ENCODE measurements at places on chromosomes 6 and 20. TPM values are rescaled to one million over a fixed set of nuclear protein-coding genes. Genes with fewer than 3 reads are reported as not detected.
A peak's percentile ranks its signal among the peaks of the same experiment; 100 is the strongest.

DNA sequence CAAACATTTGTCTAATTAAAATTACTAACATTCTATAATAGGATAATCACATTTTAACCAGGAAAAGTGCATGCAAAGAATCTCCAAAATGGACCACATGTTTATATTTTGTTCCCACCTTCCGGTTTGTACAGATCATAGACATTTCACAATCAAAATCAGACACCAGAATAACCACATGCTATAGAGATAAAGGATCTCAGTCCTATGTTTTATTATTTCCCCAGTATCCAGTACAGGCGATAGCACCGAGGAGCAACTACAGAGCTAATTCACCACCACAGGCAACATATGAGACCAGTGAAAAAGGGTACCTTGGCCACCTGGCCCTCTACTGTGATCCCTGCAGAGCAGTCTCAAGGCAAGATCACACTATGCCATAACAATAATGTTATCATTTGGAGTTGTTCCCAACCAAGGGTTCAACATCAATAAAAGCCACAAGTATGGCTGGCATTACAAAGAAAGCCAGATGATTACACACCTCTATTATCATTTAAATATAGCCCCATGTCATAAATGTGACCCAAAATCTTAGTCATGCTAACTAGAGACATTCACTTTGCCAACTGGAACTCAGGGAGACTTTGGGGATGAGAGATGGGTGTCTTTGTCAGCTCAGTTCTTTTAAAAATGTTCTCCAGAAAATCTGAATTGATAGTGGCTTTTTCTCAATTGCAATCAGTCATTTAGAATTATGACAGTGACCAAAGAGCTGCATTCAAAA lies 46.7 kb downstream of the RALGAPA2 start:
- no peaks in the 10 kb centered on the region for H3K4me1 ChIP-seq
- no peak overlapping the region for H3K27ac ChIP-seq
- H3K27me3 ChIP-seq, result no peaks in the 10 kb centered on the region

DNA sequence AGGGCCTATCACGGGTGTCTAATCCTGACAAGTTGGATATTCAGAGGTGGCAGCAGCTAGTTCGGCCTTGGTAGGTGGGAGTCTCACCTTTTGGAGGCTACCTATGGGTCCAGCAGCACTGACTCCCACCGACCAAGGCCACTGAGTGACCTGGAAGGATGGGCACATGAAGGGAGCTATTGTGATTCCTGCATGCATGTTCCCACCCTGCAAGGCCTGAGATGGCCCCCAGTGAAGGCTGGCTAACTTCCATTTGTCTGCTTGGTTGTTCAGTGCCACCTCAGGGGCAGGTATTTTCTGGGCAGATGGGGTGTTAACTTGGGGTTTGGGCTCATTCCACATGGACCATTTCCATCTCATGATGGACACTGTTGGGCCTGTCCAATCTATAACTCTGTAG lies 18.4 kb upstream of the MICA start:
- no peak for DNase-seq
- no peak overlapping the region for H3K4me3 ChIP-seq
- H3K4me1 ChIP-seq, result no peaks in the 10 kb centered on the region
- no peaks in the 10 kb centered on the region for H3K36me3 ChIP-seq

ECT2L gene
- not detected for total RNA-seq

MCM8 gene
- total RNA-seq, result 38.9 TPM

- peaks cover 20% of the 10 kb centered on the region for H3K36me3 ChIP-seq
- no peak overlapping the region for H3K27ac ChIP-seq
- DNase-seq, result no peak
- no peak overlapping the region for H3K4me3 ChIP-seq
These were observed 18.3 kb downstream of the VEGFA start for GRCh38 chr6:43788301-43788700.

KHDC1L gene
- not detected for total RNA-seq

GRCh38 chr6:55069132-55069781 lies 105.1 kb upstream of the HCRTR2 start:
- H3K27me3 ChIP-seq, result no peaks in the 10 kb centered on the region
- no peak overlapping the region for H3K4me3 ChIP-seq
- no peaks in the 10 kb centered on the region for H3K36me3 ChIP-seq
- DNase-seq, result no peak

DNA sequence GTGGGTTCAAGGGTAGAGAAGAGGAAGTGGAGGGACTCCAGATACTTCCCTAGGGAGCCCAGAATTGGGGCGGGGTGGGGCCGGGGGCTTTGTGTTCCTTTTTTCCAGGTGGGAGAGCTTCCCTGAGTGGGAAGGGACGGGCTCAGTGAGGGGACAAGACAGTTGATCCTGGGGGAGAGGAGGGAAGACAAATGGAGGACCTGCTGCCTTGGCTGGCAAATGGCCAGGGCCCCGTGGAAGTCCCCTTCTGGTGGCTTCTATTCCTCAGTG lies 2.6 kb downstream of the CTSZ start:
- H3K4me1 ChIP-seq, result peaks cover 27% of the 10 kb centered on the region
- H3K27ac ChIP-seq, result no peak overlapping the region
- H3K4me3 ChIP-seq, result no peak overlapping the region
- H3K36me3 ChIP-seq, result peaks cover 75% of the 10 kb centered on the region

TGM3 gene
- 5.3 TPM for total RNA-seq

- peaks cover 15% of the 10 kb centered on the region for H3K4me1 ChIP-seq
- DNase-seq, result no peak
- no peaks in the 10 kb centered on the region for H3K27me3 ChIP-seq
These were observed 111.3 kb downstream of the PRDM1 start for GRCh38 chr6:106197441-106197840.

DNA sequence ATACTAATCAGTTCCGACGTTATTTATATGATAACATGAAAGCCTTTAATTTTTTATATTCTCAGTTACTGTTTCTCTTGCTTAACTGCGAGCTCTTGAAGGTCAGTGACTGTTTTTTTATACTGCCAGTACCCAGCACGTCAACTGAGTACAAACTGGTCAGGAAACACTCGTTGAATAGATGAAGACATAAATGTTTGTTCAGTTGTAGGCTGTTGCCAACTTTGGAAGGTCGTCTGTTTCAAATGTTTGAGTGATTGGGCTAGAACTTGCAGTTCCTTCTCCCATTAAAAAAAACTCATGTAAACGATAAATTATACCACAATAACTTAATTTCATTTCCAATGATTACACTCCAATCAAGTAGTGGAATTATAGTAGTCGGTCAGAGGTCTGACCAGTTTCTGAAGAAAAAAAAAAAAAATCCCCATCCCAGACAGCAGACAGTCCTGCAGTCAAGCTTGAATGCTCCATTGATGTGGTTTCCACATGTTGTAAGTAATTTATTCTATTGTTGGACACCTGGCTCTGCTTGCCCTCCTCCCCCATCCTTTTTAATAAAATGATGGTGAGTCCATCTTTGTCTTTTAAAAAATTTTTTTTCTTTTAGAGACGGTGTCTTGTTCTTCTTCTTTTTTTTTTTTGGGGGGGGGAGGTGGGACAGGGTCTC lies 81.1 kb downstream of the SASH1 start:
- no peak for DNase-seq
- H3K4me3 ChIP-seq, result no peak overlapping the region
- H3K4me1 ChIP-seq, result no peaks in the 10 kb centered on the region
- H3K27me3 ChIP-seq, result no peaks in the 10 kb centered on the region
- H3K27ac ChIP-seq, result no peak overlapping the region
- no peaks in the 10 kb centered on the region for H3K36me3 ChIP-seq

DNA sequence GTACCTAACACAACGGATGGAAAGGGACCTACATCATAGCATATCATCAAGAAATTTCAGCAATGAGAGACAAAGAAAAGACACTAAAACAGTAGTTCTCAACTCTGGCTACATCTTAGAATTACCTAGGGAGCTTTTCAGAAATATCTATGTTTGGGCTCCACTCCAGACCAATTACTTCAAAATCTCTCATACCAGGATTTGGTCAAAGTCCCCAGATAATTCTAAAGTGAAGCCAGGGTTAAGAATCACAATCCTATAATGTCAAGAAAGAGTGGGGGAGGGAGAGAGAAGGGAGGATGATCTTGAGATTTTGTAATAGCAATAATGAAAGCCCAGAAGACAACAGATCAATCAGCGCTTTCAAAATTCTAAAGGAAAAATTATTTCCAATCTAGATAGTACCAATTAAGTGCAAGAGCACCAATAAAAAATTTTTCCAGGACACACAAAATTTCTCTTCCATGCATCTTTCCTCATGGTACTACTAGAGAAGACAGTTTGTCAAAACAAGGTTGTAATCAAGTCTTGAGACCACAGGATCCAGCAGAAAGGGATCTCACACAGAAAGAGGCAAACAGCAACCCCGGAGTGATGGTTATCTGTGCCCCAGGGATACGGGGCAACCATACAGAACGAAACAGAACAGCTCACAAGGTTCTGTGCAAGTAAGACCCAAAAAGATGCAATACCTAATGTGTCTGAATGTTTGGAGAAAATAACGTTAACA lies 152.9 kb upstream of the DST start:
- no peak for DNase-seq
- H3K36me3 ChIP-seq, result no peaks in the 10 kb centered on the region
- H3K27me3 ChIP-seq, result no peaks in the 10 kb centered on the region
- H3K4me1 ChIP-seq, result peaks cover 36% of the 10 kb centered on the region

DNA sequence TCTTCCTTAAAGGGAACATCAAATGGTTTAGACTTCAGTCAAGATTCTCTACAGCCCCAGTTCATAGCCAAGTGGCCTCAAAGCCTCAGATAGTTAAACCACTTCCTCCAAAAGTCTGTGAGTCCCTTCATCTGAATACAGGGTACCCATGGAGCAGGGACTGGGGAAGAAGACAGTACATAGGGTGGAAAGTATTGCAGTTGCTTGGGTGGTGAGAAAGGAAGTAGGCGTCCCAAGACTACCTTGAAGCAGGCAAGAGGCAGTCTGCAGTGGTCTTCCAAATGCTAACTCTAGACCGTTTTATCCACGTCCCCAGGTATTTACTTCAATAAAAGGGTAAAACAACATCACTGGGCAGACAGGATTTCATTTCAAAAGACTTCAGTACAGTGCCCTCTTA lies 2.0 kb downstream of the FYN start:
- H3K4me1 ChIP-seq, result peaks cover 12% of the 10 kb centered on the region
- peaks cover 6% of the 10 kb centered on the region for H3K36me3 ChIP-seq
- no peaks in the 10 kb centered on the region for H3K27me3 ChIP-seq
- no peak overlapping the region for H3K27ac ChIP-seq
- no peak for DNase-seq

TXLNB gene
- total RNA-seq, result not detected

- DNase-seq, result no peak
- no peak overlapping the region for H3K27ac ChIP-seq
These were observed 48.2 kb upstream of the ASIP start for GRCh38 chr20:34193051-34193450.

DNA sequence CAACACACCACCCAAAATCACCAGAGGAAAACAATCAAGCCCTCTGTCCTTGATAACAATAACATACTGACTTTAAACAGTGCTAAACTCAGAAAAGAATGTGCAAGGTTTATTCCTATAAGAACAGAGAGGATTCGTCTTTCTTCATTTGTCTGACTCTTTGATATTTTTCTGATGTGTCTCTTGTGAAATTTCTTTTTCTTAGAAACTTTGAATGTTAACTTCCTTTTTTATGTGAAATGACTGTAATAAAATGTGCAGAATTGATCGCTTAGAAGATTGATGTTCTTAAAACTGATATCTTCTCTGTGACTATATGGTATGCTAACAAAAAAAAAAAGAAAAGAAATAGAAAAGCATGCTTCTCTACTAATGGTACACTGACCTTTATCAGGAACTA lies 947.4 kb upstream of the CITED2 start:
- no peaks in the 10 kb centered on the region for H3K36me3 ChIP-seq
- no peak overlapping the region for H3K4me3 ChIP-seq
- DNase-seq, result no peak
- H3K27me3 ChIP-seq, result no peaks in the 10 kb centered on the region
- H3K27ac ChIP-seq, result no peak overlapping the region

GRCh38 chr20:37095108-37095598 lies 644 bp downstream of the RBL1 start:
- DNase-seq, result no peak
- peak overlapping the region; percentile 97 for H3K27ac ChIP-seq
- peaks cover 12% of the 10 kb centered on the region for H3K4me1 ChIP-seq
- no peaks in the 10 kb centered on the region for H3K27me3 ChIP-seq

METTL24 gene
- total RNA-seq, result not detected

DNA sequence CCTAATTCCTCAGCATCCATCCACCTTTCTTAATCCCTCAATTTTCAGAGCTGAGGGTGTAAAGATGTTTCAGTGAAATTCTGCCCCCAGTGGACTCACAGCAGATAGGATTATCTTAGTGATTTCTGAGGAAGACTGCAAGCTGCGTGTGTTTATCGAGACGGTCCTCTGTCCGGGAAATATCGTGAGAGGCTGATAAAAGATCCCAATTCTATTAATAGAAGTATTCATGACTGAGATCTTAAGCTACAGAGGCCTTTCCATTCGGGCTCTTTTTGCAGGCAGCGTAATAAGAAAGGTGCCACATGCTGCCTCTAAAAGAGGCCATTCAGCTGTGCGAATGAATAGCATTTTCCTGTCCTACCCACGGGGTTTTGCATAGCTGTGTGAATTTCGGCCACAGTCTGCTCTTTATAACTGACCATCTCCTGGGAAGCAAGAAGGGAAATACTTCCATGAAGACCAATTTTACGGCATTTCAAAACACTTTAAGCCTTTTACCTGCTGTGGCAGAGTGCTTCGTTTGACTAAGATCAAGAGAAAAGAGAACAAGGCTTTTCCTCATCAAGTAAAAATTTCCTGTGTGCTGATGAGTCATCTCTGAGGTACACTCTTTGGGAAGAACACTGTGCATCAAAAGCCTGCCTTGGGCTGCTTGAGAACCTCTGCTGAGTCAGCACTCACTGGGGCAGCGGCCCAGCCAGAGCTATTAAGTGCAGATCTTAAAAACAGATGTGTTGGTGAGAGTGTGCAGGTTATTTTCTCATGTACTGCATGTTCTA lies 208.8 kb downstream of the ARHGAP18 start:
- H3K4me1 ChIP-seq, result peaks cover 41% of the 10 kb centered on the region
- H3K36me3 ChIP-seq, result no peaks in the 10 kb centered on the region
- peak overlapping the region; percentile 65 for H3K27ac ChIP-seq

- H3K4me3 ChIP-seq, result no peak overlapping the region
- no peak for DNase-seq
These were observed 28.9 kb downstream of the SMOC2 start for GRCh38 chr6:168469926-168470325.

GRCh38 chr20:63734946-63735858 lies 1.3 kb upstream of the LIME1 start:
- peaks cover 5% of the 10 kb centered on the region for H3K4me1 ChIP-seq
- DNase-seq, result no peak
- no peak overlapping the region for H3K27ac ChIP-seq
- no peak overlapping the region for H3K4me3 ChIP-seq

DNA sequence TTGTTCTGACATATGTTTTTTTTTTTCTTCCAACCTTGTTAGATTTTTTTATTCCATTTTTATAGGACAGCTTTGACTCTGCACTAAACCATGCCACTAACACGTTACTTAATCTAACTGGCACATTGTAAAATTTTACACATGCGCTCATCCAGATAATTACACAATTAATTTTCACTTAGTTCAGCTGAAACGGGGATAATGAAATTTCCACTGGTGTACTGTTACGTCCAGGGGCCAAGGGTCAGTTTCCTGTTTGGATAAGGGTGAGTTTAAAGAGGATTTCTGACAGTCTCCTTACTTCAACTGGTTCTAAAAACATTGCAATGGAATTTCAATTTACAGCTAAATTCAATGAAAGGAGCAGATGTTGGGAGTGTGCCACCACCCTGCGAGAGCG lies 221.8 kb upstream of the CEP162 start:
- no peaks in the 10 kb centered on the region for H3K27me3 ChIP-seq
- no peaks in the 10 kb centered on the region for H3K36me3 ChIP-seq
- DNase-seq, result no peak
- H3K27ac ChIP-seq, result no peak overlapping the region

Data from SJSA1 (cell line).